Activated gamma-delta T cell treated with Interleukin-2 at 50 U/mL for 16 hours (primary cell): ENCODE measurements at places on chromosomes 2 and 18.

GRCh38 chr18:31970617-31971016, 27.7 kb upstream of the TRAPPC8 start:
- no peak for DNase-seq

- DNase-seq = no peak
These were observed 25.8 kb downstream of the CALCRL start for GRCh38 chr2:187422282-187422681.

DNA sequence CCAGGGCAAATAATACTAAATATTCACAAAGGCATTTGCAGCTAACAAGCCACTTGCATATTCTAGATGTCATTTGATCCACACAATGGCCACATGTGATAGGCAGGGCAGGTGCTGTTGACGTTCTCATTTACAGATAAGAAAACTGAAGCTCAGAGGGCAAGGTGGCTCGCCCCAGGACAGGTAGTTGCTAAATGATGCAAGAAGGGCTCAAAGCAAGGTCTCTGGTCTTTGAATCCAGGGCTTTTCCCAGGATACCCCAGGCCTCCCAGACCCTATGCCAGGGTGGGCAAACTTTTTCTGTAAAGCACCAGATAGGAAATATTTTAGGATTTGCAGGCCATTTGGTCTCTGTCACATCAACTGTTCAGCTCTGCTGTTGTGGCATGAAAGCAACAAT, 35.1 kb downstream of the LOXHD1 start:
- DNase-seq = no peak

DNA sequence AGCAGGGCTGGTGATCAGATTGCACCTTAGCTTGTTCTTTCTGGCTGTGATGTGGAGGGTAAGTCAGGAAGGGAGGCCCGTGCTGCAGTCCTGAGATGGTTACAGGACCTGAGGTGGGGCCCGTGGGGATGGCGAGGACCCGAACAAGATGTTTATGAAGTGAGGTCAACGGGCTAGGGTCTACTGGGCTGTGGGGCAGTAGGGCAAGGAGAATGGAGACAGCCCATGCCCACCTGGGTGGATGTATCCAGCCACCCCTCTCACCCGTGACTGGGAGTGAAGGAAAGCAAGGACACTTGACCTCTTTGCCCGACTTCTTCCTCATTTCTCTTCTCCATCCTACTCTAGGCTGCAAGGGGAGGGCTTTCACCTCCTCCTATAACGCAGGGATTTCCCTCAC, 18.0 kb downstream of the PTMA start:
- no peak for DNase-seq

DNA sequence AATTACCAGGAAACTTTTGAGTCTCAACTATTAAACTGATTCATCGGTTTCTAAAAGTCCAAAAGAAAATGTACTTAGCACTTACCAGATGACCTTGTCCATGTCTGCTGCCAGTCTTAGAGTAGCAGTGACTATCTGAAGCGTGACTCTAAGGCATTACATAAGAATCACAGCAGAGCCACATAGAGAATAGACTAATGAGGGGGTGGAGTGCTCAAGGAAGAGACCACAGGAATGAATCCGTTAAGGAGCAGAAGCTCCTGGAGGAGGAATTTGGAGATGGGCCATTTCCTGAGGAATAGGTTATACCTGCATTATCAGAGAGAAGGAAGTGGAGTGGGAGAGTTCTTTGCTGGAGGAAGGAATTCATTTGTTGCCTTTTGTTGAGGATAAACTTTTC, 116.0 kb downstream of the MAP3K20 start:
- DNase-seq = no peak

- DNase-seq = no peak
These were observed 495.4 kb upstream of the CDH7 start for GRCh38 chr18:65255417-65255816.

DNA sequence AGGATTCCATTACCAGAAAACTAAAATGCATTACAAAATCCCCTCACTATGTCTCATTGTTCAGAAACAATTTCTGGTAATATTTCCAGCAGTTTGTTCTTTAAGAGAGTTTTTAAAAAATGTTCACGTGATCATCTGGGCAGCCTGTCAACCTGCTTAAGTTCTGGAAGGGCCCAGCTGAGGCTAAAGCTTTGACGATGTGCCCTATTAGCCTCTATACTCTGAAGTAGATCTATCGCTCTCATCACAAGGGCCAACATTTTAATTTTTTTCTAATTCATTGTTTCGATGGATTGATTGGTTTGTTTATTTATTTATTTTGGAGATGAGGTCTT, 205.8 kb downstream of the PRKCE start:
- DNase-seq = no peak

DNA sequence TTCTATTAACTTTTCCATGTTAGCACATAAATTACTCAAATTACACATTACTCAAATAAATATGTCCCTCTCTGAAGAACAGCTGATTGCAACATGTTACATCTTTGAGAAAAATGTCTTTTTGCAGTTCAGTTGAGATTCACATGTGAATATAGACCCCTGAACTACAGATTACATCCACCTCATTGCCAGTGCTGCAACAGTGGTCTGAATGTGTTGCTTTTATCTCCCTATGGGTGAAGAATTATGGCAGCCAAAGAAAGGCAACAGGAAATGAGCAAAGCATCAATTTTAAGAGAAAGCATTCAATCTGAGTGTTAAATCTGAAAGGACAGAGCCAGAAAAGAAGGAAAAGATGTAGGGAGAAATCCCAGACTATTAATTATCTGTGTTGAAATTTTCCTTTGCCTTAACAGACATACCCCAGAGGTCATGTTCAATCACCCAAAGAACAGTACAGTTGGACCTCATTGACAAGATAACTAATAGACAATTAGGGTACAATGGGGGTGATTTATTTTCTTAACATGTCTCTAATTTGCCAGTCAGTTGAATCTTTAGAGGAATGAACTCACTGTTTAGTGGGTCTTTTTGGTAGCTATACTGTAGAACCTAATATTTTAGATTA, 620.2 kb downstream of the CPS1 start:
- DNase-seq = no peak

DNA sequence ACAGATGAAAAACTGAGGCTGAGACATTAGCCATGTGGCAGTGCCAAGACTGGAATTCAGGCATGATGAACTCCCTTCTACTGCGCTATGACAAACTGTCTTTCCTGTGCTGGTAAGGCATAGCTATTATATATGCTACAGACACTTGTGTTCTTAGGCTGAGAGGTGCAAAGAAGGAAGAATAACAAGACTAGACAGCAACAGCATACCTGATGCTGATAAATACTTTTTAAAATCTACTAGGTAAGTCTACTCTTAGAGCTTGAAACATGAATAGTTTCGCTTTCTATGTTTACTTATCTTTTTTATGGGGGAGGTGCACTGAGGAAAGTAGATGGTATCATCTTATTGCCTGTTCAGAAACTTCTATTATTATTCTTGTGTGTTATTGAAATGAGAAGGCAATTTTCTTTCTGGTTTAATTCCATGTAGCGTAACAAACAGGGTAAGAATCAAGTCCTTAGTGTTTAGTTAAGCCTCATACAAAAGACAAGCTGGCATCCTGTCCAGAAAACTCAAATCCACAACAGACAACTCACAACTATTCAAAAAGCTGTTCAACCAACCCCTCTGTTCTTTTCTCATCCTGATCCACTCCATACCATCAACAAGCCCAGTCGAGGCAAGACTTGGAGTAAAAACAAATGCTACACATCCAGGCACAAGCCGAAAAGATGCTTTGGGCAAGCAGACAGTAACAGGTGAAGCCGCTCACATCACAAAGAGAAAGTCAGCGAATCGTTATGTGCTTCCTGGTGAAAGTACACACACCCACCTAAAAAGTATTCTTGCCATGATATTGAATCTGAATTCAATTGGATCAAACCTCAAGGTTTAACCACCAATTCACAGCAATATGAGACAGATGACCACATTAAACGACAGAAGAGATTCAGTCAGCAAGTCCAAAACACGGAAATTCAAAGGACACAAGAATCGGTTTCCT, 1.5 kb downstream of the TTC32 start:
- DNase-seq = peak; percentile 10

DNA sequence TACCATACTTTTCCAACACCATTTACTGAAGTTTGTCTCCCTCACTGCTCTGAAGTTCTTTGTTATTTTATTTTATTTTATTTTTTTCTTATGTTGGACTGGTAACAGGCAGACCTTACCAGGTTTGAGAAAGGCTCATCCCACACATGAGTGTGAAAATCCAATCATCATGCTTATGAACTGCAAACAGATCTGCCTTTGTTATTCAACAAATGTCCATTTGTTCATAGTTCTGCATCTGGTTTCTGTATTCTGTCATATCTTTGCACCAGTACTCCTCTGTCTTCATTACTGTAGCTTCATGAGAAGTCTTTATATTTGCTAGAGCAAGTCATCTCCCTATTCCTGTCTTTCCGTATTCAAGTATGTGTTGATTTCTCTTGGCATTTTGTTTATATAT, 5.3 kb downstream of the RNU2-63P start:
- DNase-seq = no peak

DNA sequence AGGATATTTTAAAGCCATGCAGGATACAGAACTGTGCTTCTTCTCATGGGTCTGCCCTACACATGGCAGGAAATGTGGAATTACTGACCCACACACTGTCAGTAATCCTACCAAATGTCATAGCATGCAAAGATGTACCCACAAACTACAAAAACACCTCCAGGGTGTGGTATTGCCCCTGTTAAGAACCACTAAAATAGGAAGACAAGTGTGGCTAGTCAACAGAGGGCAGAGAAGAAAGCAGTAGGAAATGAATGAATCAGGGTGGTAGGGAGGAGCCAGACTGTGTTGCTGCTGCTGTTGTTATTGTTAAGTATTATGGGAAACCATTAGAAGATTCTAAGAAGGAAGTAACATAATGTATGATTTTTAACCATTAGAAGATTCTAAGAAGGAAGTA, 556.7 kb upstream of the ACVR2A start:
- DNase-seq = peak; percentile 5

- DNase-seq = no peak
These were observed 83.5 kb downstream of the NCKAP1 start for GRCh38 chr2:182954789-182955188.

GRCh38 chr2:231521443-231521842, 8.8 kb downstream of the NMUR1 start:
- DNase-seq = no peak

DNA sequence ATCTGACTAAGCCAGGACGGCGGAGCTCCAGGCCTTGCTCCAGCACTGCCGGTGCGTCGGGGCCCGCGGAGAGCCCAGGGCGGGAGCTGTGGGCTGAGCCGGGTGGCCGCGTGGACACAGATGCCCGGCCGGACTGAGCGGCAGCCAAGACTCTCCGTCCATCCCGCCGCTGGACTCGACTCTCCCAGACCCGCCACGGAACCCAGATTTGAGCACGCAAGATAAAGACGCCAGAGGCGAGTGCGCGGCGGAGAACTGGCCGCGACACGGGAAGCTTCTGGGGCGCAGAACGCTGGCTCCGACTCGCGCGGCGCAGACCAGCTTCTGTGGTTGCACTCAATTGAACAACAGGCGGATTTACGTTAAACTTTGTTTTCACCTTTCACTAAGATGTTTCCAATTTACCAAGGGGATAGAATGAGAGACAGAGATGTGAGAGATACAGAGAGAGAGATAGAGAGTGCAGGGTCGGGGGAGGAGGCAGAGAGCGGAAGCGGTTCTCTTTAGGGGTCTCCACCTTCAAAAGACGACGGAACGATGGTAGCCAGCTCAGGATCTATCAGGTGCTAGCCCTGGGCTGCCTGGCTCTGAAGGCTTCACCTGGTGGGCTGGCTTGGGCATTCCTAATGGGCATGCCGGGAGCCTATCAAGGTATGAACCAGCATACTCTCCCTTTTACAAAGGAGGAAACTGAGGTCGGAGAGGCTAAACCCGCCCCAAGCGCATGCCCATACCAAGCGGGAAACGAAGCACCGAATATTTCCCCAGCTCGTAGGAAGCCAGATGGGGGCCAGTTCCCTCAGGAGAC, 10.4 kb upstream of the EN1 start:
- DNase-seq = no peak

DNA sequence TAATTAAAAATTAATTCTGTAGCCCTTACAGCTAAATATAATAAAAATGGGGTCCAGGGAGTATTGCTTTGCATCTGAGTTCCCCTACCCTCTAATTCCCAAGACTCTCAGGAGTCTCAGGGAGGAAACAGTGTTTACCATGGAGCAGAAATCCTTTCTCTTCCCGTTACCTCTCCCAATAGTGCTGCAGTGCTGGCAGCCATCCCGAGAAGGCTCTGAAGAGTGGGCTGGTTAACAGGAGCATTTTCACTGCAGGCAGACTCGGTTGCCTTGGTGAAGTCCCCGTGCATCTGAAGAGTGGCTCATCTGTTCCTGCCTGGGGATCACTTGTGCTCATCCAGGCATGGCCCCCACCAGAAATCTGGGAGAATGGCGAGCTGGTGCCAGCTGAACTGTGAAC, 41.8 kb upstream of the TMEM178A start:
- DNase-seq = no peak

- DNase-seq = no peak
These were observed 66.7 kb downstream of the COPS8 start for GRCh38 chr2:237152361-237152760.
